NCI-H524 treated with DMSO at 0.1 percent for 48 hours (cell line): ENCODE measurements at places on chromosomes 7 and 10.
A peak's percentile ranks its signal among the peaks of the same experiment; 100 is the strongest.

GRCh38 chr10:44416021-44416771 lies 31.3 kb upstream of the CXCL12 start:
- no peak for DNase-seq

- DNase-seq: no peak
These were observed 283.8 kb downstream of the GATA3 start for GRCh38 chr10:8338177-8338766.

GRCh38 chr7:157009778-157010587 lies 480 bp downstream of the MNX1 start:
- no peak for DNase-seq

DNA sequence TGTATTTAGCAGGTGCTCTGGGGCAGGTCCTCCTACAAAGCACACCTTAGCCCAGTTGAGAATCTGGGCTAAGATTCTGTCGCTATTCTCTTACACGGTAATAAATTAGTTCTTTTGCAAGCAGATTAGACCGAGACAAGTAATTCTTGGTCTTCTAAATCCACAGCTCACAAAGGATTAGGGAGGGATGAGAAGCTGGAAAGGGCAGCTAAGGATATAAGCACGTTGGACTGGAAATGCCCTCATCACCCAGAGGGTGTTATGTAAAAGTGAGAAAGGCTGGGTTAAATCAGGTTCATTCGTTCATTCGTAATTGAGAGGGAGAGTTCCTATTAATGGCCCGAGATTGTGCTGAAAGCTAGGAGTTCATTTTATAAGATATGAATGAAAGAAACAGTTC lies 41.8 kb downstream of the PFKFB3 start:
- DNase-seq: no peak

GRCh38 chr7:131921016-131921415 lies 364.6 kb upstream of the PODXL start:
- no peak for DNase-seq

DNA sequence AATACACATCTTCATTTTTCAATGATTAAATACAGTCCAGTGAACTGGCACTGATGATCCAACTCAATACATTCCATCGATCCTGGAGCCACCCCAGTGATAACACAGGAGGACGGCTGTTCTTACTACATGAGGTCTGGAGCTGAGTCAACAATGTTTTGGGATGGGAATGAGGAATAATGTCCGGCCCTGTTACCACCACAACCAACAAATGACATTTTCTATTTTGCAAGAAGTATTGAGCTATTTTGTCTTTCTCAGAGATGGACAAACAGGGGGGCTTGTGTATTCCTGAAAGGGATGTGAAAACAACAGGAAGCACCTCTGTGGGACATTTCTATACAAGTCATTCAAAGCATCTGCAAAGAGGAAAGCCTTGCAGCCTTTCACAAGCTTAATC lies 249.2 kb downstream of the PARD3 start:
- DNase-seq: no peak

DNA sequence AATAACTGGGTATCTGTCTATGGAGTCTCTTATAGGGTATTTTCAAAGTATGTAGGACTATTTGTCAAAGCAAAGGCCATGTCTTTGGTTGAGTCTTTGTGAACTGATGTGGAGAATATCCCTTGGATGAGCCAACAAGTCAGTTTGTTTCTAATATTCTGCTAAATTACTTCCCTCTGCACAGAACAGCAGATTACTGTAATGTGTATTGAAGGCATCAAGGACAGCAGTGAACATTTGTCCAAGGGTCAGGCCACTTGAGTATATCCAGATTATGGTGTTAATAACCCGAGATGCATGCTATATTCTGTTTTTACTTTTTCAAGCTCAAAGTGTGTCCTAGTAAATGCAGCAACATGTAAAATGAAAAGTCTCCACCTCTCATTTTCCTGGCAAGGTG lies 144.2 kb upstream of the GLI3 start:
- DNase-seq: no peak

DNA sequence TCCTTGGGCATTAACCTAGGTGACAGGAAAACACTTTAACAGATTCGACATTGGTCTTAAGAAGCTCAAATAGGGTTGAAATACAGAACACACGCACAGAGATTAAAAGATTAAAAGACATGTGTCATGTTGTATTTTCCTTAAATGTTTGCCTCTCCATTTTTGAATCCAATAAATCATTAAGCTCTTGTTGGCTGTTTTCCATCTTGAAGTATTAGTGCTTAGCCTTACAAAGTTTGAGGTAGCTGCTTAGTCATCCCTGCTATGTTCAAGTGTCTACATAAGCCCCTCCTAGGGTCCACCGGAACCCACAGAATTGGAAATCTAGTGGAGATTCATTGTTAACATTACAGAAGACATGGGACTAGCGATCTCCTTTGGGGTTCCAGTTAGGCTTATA lies 12.7 kb upstream of the GJD4 start:
- DNase-seq: peak; percentile 43

GRCh38 chr7:38339953-38340819 lies 66.8 kb upstream of the TARP start:
- DNase-seq: no peak

DNA sequence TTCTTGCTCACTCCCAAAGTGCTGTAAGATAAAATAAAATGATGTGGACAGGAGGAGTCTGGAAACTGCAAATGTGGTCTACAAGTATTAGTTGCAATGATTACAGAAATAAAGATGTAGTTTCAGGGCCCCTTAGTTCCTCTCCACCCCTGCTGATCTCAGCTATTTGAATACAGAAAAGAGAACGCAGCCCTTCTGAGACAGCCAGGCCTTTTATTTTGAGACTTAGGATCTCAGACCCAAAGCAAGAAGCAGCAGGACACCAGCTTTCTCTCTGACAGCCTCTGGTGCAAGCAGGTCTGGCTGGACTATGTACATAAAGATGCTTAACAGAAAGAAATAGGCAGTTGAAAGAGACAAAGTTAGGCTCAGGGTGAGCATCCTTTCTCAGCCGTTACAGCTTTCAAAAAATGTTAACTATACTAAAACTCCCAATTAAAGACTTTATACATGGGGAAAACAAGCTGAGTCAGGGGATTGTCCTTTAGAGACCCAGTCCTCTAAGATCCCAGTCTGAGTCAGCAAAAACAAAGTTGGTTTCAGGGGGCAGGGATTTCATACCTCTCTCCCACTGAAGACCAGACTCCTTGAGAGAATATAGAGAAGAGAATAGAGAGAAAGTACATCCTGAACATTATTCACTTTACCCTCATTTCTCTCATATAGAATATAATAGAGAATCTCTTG lies 220.4 kb downstream of the TMEM178B start:
- DNase-seq: no peak

DNA sequence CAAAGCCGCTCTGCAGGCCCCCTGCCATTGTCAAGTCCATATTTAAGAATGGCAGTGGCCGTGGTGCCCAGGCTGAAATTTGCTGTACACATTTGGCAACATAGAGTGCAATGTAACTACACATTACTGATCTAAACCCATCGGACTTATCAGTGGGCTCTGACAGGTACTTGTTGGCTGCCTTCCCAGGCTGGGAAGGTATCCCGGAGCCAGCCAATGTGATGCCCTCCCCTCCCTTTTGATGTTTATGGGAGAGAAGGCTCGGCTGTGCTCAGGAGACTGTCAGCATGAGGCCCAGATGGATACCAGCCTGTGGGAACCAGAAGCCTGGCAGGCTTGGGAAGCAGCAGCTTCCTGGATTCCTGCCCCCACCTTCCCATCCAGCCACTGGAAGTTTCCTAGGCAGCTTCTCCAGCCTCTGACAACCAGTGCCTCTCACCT lies 146.1 kb upstream of the TCF7L2 start:
- DNase-seq: peak; percentile 73

- DNase-seq: no peak
These were observed 1.4 kb upstream of the DRGX start for GRCh38 chr10:49397036-49397999.

GRCh38 chr7:3655635-3656034 lies 354.6 kb downstream of the SDK1 start:
- DNase-seq: no peak

DNA sequence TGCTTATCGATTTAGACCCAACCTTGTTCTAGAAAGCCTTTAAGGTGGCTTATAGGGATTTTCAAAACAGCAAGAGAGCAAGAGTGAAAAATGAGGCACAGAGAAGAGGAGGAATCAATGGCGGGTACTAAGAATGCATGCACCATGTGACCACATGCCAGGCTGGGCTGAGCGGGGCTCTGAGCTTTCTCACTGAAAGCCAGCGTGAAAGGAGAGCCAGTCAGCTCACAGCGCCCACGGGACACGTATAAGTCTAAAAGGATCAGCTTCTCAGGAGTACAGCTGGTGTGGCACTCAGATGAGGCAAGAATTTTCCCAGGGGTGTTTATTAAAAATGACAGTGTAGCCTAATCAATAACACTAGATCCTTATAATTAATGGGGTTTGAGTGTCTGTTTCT lies 114.3 kb downstream of the SLIT1 start:
- no peak for DNase-seq

GRCh38 chr7:47577321-47577919 lies 4.5 kb downstream of the TNS3 start:
- no peak for DNase-seq

GRCh38 chr7:139846297-139846696 lies 17.2 kb downstream of the TBXAS1 start:
- DNase-seq: no peak

GRCh38 chr10:61251089-61251488 lies 202.1 kb downstream of the TMEM26 start:
- DNase-seq: no peak

GRCh38 chr10:113431398-113432160 lies 121.3 kb upstream of the HABP2 start:
- no peak for DNase-seq

DNA sequence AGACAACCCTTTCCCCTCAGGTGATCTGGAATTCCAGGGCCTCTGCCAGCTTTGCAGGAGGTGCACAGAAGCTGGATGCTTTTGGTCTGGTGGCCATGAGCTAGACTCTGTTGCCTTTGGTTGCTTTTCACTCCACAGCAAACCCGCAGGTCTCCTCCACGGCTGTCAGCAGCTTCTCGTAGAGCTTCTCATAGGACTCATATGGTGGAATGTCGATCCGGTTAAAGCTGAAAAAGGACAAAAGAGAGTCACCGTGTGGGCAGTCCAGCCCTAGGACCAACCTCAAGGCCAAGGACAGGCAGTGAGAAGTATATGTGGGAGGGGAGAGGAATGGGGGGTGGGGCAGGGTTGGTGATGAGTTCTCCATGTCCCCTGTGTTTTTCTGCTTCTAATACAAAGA lies 113.5 kb downstream of the SMURF1 start:
- no peak for DNase-seq

- no peak for DNase-seq
These were observed 42.4 kb downstream of the PDK4 start for GRCh38 chr7:95553939-95554338.

- DNase-seq: no peak
These were observed 59.8 kb upstream of the IMMP2L start for GRCh38 chr7:111622084-111622483.

GRCh38 chr10:118732245-118733165 lies 22.3 kb downstream of the CACUL1 start:
- no peak for DNase-seq

DNA sequence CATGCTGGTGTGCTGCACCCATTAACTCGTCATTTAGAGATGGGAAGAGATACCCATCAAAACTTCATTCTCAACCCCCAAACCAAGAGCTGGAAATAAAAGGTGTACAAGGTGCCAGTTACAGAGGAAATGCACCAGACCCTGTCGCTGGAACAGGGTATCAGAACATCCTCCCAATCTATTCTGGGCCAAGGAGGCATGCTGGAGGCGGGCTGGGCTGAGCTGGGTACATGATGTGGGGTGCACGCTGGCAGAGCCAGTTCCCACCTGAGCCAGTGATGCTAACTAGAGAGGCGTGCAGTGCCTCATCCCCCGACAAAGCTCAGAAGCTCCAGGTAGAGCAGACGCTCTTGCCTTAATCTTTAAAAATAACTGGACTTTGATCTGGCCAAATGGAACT lies 70.1 kb downstream of the NPSR1 start:
- DNase-seq: no peak

DNA sequence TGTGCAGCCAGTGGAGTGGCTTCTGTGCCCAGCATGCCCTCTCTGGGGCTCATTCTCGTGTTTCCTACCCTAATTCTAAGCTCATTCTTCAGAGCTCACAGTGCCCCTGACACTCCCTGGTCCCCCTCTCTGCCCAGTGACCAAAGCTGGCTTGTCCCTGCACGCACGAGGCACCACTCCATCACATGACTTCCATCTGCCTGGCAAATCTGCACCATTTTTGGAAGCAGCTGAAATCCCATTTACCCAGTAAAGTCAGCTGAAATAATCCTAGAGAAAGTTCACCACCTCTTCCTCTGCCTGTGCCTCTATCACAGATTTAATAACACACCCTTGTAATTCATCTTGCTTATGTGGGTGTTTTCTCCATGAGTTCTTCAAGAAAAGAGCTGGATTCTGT lies 616.9 kb downstream of the PTPRN2 start:
- no peak for DNase-seq

DNA sequence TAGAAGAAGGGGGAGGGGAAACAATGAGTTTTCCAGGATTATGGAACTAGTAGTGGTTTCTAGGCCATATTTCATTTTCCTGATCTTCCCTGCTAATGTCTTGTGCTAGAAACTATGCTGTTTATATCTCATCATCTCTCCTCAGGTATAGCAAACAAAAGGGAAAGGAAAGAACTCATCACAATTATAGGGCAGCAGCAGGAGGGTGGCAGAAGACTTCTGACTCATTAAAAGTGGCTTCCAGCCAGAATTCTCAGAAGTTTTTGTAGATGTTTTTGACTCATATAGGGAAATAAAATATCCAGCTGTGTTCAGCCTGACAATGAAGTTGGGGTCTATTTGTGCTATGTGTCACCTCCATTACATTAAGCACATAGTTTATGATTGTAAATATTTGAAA lies 6.5 kb downstream of the AHR start:
- no peak for DNase-seq
